ENCODE measurements at places on chromosomes 5 and 9.

GRCh38 chr5:165231821-165232508 lies 1726.5 kb downstream of the MAT2B start:
- DNase-seq: no peak

DNA sequence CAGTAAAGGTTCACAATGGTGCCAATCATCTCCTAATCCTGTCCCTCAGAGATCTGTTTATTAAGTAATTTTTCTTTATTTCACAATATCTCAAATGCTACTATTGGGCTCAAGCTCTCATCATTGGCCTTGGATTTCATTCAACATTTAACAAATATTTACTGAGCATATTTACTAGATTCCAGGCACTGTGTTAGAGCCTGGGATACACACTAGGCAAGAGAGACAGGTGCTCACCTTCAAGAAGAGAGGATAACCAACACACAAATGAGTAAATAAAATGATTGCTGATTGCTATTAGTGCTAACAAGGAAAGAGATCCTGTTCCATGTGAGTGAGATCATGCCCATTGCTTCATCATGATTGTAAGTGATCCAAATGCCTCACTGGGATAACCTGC lies 27.4 kb downstream of the PPP2R2B start:
- DNase-seq: no peak

DNA sequence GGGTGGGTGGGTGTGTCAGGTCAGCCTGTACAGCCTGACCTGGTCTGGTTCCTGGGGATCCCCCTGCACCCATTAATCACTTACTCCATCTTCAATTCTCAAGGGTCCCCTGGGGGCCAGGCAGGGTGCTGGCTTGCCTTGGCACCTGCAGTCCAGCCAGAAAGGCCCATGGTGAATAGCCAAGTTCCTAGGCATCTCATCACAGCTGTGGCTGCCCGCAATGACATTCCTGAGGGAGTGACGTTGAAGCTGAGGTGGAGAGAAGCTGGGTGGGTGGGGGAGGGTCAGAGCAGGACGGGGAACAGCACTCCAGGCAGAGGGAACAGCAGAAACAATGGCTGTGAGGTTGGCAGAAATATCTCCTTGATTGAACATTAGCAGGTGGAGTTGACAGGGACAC lies 10.6 kb downstream of the HMCN2 start:
- no peak for DNase-seq

DNA sequence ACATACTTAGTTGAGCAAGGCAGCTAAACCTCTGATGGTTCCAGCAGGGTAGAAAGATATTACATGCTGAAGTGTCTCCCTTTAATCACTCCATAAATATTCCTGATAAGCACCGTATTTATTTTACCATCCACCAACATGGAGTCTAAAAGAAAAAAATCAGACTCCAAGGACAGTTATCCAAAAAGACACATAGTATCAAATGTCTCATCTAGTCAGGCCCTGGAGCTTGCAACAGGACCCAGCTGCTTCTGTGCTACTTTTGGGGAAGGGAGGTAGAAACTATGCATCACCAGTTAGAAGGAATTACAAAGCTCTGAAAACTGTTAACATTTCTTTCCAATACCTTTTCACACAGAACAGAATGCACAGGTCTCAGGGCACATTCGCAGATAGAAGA lies 88.1 kb downstream of the S1PR3 start:
- DNase-seq: no peak

DNA sequence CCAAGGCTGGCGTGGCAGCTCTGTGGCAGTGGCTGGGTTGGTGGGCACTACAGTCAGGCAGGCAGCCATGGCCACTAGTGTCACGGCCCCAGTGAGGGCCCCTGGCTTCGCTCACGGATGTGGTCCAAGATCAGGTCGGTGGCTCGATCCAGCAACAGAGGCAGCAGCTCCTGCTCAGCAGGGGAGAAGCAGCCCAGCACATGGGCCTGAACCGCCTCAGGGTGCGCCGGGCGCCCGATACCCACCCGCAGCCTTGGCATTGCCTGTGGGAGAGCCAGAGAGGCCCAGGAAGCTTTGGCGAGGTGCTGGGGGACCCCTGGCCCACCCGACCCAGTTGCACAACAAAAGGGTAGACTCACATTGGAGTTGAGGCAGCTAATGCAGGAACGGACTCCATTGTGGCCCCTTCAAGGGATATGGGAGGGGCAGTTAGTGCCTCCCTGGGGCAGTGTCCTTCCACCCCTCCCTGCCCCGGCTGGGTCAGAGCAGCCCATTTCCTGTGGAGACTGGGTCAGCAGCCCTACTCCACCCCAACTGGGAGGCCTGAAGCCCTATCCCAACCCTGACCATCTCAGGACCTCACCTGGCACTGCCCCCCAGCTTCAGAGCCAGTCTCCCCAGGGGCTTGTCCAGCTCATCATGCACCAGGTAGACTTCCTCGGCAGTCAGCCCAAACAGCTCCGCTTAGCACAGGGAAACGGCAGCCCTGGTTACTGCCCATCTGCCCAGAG lies 1.3 kb downstream of the PTRH1 start:
- no peak for DNase-seq

DNA sequence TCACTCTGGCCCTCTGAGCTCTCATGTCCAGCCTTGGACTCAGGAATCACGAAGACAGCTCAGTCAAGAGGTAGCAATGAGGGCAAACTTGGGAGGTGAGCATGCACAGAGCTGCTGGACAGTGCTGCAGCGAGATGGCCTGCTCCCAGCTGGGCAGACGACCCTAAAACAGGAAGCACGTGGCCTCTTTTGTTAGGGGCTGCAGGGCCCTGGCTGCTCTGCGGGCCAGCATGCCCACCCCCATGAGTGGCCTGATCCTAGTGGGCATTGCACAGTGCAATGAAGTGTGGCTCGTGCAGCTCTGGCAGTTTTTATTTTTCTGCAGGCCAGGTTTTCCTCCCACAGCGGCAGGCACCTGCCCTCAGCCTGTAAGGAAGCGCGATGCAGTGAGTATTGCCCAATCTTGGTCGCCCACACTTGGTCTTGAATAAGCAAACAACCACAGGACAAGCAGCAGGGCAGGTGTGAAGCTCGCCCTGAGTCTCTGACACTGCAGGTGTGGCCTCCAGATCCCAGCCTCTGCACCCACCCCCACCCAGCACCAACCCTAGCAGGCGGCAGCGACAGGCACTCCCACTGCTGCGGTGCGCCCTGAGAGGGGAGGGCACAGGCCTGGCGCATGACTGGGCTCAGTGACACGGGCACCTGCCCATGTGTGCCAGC lies 60.8 kb downstream of the SEMA4D start:
- DNase-seq: no peak

DNA sequence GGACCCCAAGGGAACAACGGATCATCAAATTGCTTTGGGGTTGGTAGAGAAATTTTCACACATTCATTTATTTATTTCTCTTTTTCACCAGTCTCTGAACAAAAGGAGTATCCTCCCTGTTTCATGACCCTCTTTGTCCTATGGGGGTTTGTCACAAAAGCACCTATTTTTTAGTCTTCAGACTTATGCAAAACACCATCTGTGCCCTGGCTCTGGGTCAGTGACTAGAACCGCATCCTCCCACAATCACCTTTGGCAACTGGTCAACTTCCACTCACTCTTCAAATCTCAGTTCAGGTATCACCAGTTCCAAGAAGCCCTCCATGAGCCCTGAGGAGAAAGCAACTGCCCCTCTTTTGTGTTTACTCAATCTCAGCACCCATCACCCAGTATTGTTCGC lies 395.7 kb downstream of the CDK5RAP2 start:
- no peak for DNase-seq

GRCh38 chr5:107284822-107285525 lies 385.8 kb downstream of the EFNA5 start:
- DNase-seq: no peak

DNA sequence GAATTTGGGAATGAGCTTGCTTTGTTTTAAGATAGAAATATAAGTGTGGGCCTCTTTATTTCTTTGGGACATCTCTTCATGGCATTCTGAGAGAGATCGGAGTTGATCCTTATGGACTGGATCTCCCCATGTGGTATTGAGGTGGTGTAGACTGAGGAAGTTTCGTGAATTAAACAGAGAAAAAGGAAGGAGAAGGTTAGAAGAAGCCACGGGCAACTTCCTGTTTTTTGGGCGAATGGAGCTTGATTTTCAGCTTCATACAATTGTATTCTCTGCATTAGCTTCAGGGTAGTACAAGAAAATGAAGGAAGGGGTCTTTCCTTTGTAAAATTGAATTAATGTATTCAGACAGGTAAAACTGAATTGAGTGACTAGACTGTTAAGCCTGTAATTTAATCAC lies 70.5 kb upstream of the HMHB1 start:
- no peak for DNase-seq

- no peak for DNase-seq
Observed at GRCh38 chr5:14131855-14132503, 11.2 kb upstream of the TRIO start.

GRCh38 chr5:9515436-9515835 lies 30.4 kb downstream of the SEMA5A start:
- DNase-seq: no peak

DNA sequence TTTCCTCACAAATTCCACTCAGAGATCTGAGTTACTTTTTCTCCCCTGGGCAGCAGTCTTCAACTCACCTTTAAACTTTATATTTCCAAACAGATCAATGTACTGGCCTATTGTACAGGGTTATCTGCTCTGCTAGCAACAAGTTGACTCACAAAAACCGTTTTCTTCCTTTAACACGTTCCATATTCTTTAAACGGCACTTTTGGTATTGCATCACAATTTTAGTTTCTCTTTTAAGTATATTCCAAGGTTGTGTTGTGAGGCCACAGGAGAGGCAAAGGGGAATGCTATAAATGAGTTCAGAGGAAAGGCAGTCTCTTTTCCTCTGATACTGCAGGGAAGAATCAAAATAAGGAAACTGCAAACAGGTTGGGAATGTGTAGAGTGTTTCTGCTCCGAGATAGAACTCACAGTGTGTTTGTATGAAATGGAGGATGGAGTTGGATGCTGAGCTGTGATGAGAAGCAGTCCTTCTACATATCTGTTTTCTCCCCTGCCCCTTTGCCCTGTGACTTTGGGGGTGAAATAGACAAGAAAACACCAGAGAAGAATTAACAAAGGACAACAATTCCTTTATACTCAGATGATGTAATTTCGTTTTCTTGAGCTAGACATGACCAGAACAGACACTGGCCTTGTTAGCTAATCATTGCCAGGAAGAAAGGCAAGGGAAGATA lies 9.9 kb upstream of the ALDOB start:
- DNase-seq: no peak

DNA sequence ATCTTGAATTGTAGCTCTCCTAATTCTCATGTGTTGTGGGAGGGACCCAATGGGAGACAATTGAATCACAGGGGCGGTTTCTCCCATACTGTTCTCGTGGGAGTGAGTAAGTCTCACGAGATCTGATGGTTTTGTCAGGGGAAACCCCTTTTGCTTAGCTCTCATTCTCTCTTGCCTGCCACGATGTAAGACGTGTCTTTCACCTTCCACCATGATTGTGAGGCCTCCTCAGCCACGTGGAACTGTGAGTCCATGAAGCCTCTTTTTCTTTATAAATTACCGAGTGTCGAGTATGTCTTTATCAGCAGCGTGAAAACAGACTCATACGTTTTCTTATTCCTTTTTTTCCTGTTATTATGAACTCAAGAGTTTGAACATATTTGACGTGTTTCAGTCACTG lies 39.1 kb downstream of the RETREG1 start:
- no peak for DNase-seq

All from stimulated activated CD4-positive, alpha-beta T cell treated with anti-CD3 and anti-CD28 coated beads, Interleukin-12 subunit alpha, Interleukin-12 subunit beta, amount 100 ng/mL, for 48 hours (primary cell).